ENCODE measurements at places on chromosomes 1 and 21.

- DNase-seq = no peak
Measured at GRCh38 chr1:50742523-50742922, 217.5 kb downstream of the FAF1 start.

DNA sequence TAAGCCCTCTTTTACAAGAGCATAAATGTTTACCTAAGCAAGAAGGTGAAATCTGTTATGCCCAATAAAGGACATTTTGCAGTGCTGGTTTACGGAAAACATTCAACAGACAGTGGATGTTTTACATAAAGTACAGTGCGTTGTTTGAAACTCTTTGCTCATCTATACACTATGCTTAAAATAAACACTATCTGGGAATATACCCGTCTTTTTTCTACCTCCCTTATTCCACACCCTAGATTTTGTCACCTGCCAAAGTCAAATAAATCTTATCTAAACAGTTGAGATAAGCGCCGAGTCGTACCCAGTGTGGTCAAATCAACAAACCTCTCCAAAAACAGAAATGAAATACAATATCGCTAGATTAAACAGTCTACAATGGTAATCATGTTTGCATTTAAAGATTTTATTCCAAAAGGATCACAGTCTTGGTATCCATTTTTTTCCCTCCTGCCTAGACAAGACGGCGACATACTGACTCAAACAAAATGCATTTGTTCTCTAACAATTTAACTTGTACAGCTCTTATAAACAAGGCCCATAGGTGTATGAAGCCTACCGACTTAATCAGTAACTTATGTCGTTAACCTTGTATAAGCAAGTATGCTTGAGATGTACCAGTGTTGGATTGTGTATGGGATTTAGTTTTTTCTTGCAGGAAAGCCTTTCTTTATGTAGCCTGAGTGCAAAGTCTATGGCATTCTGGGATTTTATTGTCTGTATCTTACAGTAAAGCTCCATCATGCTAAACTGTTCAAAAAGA, 189.1 kb downstream of the FMN2 start:
- no peak for DNase-seq

DNA sequence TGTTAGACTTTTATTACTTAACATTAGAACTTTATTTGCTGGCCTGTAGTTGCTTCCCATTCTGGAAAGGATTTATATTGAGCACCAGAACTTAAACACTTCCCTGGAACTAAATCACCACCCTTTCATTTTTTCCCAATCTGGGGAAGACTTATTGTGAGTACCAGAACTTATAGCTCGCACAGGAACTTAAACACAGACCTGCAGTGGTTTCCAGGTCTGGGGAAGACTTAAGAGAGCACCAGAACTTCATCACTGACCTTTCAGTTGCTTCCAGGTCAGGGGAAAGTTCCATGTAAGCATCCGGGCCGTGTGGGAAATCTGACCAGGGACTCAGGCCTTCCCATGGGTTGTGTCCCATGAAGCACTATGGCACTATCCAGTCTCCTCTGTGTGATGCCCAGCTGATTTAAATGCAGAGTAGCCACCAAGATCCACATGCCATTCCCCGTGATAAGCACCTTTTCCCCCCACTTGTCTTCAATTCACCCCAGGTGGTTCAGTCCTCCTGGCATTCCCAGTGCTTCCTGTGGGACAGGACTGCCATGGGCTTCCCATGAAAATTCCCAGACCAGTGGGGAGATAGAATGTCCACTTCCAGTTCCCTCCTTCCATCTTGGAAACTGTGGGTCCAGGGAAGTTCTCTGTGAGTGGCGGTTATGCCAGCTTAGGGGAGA, 48.9 kb downstream of the C4BPA start:
- DNase-seq = no peak

GRCh38 chr21:40613546-40614030, 233.4 kb downstream of the DSCAM start:
- no peak for DNase-seq

GRCh38 chr1:24910751-24911650, 19.1 kb downstream of the RUNX3 start:
- DNase-seq = no peak

DNA sequence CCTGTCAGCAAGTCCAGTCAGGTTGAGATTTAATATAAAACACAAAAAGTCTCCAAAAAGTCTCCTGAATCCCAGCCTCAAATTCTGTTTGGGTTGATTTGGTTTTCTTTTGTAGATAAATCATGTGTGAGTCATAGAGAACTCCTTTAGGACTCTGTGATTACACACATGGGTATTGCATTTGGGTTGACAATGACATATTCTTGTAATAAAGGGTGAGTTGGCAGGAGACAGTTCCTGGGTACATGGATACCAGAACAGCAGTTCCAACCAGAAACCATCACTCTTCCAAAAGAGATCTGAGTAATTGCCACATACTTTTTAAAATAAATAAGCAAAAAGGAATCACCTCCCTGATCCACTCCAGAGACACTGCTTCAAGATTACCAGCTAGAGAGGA, 8.9 kb downstream of the CR2 start:
- no peak for DNase-seq

- DNase-seq = no peak
Measured at GRCh38 chr1:24277420-24278169, 41.6 kb upstream of the GRHL3 start.

GRCh38 chr1:233114159-233114558, 163.7 kb downstream of the NTPCR start:
- no peak for DNase-seq

DNA sequence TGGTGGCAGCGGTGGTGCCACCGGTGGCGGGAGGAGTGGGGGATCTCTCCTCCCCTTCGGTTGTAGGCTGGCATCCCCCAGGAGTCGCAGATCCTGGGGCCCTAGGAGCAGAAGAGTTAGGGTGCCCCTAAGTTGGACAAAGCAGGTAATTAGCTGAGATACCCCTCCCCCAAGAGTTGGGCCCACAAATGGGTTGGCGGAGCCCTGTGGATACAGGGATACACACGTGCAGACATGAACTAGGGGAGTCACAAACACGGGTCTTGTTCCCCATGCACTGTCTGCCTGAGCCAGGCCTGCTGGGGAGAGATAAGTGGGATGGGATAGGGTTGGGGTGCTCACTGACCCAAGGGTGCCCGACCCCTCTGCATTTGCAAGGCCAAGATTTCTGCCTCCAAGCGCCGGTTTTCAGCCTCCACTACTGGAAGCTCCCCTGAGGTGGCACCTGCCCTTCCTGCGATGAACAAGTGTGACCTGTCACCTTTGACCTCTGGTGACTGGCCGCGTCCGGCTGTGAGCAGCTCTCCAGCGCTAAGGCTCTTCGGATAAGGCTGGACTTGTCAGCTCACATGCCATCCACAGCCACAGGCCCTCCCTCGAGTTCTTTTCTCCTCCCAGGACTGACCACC, 1.8 kb downstream of the CCDC17 start:
- no peak for DNase-seq

DNA sequence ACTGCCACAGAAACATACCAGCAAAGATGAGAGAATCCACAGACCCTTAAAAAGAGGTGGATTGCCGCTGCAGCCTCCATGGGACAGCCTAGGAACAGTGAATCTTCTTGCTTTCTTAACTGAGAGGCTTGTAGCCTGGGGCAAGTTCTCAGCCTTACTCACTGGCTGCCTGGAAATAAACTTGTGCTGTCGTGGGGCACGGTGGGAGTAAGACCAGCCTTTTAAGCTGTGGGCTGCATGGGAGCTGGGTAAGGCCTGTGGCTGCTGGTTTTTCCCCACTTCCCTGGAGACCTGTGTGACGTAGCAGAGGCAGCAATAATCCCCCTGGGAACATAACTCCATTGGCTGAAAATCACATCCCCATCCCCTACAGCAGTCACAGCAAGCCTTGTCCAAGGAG, 30.8 kb downstream of the CD2 start:
- no peak for DNase-seq

- DNase-seq = no peak
Measured at GRCh38 chr1:173663159-173663558, 6.5 kb downstream of the ANKRD45 start.

- no peak for DNase-seq
Measured at GRCh38 chr1:216502528-216503162, 79.4 kb upstream of the USH2A start.

DNA sequence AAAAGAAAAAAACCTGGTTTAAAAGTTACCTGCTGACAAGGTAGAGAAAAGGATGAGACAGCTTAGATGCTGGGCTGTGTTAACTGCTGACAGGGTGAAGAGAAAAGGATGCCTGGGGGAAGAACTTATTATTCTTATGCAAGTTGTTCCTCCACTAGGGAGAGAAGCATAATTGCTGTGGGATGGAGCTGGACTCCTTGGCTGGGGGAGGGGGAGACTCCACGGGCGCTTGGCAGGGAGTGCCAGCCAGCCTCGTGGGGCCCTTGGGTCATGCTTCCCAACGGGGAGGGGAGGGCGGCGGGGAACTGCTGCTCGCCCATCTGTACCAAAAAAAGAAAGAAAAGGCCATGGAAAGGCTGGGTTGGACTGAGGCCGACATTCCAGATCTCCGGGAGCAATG, 47.2 kb downstream of the SYCP1 start:
- no peak for DNase-seq

- DNase-seq = no peak
Measured at GRCh38 chr21:18951271-18952038, 547.9 kb upstream of the TMPRSS15 start.

GRCh38 chr1:92709738-92710137, 75.2 kb downstream of the EVI5 start:
- no peak for DNase-seq

- no peak for DNase-seq
Measured at GRCh38 chr1:31648190-31648589, 3.5 kb upstream of the PEF1 start.

- no peak for DNase-seq
Measured at GRCh38 chr1:26027716-26028489, 6.3 kb downstream of the EXTL1 start.

GRCh38 chr1:209746451-209747165, 9.2 kb upstream of the TRAF3IP3 start:
- no peak for DNase-seq

GRCh38 chr1:151352021-151352718, 5.1 kb upstream of the RFX5 start:
- no peak for DNase-seq

DNA sequence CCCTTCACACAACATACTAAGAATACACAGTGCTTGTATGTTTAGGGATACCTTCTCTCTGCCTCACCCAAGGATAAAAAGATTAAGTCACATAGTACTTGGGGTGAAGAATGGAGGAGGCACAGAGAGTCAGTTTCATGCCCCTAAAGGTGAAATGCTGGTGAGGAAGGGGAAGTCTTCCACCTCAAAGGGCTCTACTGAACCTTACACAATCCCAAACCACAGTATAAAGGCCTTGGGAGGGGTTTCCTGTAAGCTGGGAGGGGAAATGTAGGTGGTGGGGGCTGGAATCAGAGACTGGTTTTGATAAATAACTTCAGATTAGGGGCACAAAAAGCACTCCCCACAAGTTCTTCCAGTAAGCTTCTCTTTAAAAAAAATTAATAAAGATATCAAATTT, 3.5 kb downstream of the MINDY1 start:
- DNase-seq = no peak

GRCh38 chr1:107786203-107786845, 178.7 kb downstream of the VAV3 start:
- DNase-seq = no peak

GRCh38 chr21:44933918-44934260, 5.9 kb upstream of the SLX9 start:
- no peak for DNase-seq

DNA sequence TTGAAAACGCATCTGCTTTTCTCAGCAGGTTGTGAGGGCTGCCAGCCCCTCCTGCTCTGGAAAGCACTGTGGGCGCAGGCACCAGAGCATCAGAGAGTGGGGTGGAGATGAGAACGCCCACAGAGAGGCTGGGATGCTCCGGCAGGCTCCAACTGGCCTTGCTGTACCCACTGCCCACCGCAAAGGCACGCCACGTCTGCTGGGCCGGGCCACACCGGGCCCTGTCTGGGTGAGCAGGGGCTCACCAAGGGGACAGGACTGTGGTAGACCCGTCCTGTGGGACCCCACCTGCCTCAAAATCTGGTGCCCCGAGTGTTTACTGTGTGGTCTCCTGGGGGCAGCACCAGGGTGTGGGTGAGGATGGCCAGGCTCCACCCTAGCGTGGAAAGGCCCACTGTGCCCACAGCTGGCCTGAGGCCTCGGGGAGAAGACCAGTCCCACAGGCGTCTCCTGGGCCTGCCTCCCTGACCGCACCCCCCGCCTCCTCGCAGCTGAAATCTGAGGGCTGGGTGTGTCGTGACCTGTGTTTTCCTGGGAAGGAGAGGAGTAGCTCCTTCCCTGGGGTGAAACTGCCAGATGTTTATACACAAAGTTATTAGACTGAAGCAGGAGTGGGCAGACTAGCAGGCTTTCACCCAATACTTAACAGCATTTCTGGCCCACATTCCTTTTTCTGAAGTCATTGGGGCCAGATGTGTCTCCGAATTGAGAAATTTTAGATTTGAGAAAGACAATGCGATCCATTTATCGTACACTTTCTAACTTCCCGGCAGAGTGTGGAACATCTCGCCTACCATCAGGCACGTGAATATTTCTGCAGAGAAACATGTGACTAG, 53.8 kb downstream of the STUM start:
- no peak for DNase-seq

GRCh38 chr1:236685205-236685916, 938 bp upstream of the ACTN2 start:
- no peak for DNase-seq
